ENCODE measurements at places on chromosomes 12 and 14.
A peak's percentile ranks its signal among the peaks of the same experiment; 100 is the strongest.

DNA sequence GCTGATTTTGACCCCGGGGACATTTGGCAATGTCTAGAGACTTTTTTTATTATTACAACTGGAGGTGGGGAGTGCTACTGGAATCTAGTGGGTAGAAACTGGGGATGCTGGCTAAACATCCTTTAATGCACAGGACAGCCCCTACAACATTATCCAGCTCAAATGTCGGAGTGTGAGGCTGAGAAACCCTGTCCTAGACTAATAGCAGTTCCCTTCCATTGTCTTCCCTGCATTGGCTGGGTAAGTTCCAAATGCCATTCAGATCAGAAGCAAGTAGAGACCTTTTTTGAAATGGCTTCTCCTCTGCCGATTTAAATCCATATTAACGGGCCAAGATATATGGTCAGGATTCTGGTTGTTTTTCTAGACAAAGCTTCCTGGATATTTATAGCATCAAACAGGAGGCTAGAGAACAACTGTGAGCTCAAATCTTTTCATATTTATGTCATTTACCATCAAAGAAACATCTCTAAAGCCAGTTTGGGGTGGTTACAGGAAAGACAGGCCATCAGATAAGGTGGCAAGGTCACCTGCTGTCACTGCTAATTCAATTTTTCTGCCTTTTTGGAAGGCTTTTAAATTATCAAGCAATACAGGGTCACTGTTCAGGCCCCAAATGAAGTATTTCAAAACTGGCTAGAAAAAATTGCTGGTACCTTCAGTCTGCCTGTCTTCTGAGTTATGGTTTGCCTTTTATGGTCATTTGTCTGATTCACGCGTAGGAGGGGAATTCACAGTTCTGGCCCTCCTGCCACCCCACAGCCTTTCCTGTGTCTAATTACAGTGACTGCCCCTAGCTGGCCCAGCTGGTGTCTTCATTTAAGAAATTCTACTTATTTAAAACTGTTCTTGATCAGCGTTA, 20.1 kb upstream of the AKAP5 start:
- no peak for DNase-seq

DNA sequence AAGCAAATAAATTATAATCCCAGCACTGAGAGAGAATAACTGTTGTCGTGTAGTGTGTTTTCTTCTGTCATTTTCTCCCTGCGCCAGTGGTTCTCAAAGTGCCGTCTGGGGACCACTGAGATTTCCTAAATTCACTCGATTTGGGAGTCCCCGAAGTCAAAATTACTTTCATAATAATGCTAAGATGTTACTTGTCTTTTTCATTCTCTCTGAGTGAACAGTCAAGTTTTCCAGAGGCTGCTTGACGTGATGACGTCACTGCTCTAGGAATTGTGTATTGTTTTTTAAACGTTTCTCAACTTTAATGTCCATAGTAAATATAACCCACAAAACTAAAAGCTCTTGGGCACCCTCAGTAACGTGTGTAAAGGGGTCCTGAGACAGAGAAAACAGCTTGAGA, 796 bp upstream of the POP5 start:
- no peak for DNase-seq

DNA sequence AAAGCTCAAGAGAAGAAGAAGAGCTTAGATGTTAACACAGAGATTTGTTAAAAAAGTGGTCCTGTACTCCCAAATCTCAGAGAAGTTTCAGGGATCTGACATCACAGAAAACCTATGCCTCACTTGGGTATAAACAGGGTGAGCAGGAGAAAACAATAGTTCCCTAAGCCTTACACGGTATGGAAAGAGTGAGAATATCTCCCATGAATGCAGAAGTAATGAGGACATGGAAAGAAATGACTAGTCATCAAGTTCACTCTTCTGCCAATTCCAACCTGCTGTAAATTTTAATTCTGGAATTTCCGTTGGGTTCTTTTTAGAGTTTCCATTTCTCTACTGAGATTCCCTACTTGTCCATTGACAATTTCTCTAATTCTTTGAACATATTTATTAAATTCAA, 6.2 kb upstream of the PTGER2 start:
- DNase-seq: peak; percentile 58

DNA sequence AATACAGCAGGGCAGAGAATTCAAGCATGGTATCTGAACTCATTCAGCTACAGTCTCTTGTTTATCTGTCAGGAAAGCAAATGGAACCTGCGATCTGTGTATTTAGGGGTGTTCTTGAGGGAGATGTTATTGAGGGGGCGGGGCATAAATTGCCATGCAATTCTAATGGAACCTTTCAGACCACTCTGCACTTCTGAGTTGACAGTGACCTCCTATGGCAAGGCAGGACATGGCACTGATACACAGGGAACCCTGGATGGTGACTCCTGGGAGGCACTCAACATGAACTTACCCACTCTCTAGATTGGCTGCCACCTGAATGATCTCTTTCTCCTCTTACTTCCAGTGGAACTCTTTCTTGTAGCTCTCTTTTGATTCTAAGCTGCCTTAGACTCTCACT, 787.3 kb downstream of the VRK1 start:
- no peak for DNase-seq

GRCh38 chr14:94346841-94347240, 23.7 kb upstream of the SERPINA6 start:
- DNase-seq: no peak

- no peak for DNase-seq
These were observed 9.2 kb downstream of the DUSP6 start for GRCh38 chr12:89343127-89343526.

- no peak for DNase-seq
These were observed 1001.9 kb downstream of the DIO2 start for GRCh38 chr14:79209418-79209817.

DNA sequence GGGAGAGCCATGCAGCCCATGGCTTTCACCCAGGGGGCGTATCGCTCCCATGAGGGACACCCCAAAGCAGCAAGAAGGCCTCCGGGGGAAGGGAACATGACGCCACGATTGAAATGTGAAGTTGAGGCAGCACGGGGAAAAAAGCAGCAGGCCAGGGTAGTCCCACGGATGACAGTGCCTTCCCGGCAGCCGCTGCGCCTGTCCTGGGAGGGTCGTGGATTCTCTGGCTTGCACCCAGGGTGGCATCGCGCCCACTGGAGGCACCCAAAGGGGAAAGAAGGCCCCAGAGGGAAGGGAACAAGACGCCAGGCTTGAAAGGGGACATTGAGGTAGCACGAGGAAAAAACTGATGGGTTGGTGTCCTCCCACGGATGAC, 161.6 kb upstream of the ALG10B start:
- DNase-seq: no peak

GRCh38 chr12:2282318-2282717, 229.5 kb downstream of the CACNA1C start:
- no peak for DNase-seq

DNA sequence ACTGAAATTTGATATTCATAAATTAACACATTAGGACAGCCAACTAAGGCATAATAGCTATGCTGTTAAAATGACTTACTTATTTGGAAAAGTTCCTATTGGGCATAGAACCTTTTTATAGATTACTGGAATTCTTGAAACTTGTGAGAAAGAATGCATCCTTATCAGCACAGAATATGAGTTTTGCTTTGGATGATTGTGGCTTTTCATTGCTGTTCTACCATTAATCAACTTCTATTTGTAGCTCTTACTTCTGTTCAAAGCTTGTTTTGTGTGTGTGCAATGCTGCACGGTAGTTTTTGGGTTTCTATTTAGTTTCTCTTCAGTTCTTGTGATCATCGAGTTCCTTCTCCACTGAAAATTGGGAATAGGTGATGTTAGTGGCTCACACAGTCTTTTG, 152.4 kb upstream of the PELI2 start:
- DNase-seq: no peak

DNA sequence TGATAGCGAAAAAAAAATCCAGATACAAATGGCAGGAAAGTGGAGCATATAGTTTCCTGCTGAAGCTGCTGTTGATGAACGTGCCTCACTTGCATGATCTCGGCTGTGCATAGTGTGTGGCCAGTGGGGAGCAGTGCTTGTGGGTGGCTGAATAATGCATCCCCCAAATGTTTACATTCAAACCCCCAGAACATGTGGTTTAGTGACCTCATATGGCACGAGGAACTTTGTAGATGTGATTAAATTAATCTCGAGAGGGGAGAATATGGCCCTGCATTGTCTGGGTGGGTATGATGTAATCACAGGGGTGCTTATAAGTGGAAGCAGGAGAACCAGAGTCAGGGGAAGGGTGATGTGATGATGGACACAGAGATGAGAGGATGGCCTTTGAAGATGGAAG, 425.0 kb downstream of the TMEM121 start:
- DNase-seq: no peak

- DNase-seq: no peak
These were observed 18.2 kb downstream of the MSI1 start for GRCh38 chr12:120350576-120351350.

GRCh38 chr12:69095765-69096477, 143.4 kb upstream of the CPSF6 start:
- DNase-seq: no peak

GRCh38 chr14:33118668-33119067, 180.0 kb downstream of the NPAS3 start:
- no peak for DNase-seq

DNA sequence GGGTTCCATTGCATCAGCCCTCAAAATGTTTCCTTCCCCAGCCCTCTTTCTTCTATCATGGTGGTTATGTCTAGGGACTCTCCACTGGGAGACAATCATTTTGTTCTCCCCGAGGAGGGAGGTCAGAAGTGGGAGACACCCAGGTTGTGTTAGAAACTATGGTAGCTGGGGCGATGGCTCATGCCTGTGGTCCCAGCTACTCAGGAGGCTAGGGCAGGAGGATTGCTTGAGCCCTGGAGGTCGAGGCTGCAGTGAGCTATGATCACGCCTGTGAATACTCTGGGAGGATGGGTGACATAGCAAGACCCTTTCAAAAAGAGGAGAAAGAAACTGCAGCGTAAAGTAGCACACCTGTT, 13.0 kb upstream of the LRRC23 start:
- DNase-seq: no peak

GRCh38 chr14:100428727-100429126, 105.6 kb downstream of the SLC25A47 start:
- DNase-seq: peak; percentile 50

DNA sequence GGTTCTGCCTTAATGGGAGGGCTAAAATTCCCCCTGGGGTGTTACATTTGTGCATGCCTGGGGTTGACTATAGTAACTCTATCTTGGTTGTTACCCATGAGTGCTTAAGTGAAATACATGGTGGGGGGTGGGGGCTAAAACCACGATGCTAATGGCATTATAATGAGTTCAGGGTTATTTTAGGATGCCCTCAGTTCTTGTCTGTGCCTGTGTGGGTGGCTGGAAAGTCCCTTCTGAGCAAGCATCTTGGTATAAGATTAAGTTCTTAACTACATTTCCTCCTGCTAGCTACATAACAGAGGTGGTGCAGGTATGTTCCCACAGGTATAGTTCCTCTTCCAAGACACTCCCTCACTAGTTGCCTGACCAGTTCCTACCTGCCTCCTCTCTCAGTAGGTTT, 822.3 kb downstream of the LRFN5 start:
- no peak for DNase-seq

- DNase-seq: no peak
These were observed 253.1 kb upstream of the BTG1 start for GRCh38 chr12:92398565-92399309.

- DNase-seq: no peak
These were observed 17.0 kb downstream of the TBX3 start for GRCh38 chr12:114666746-114667668.

DNA sequence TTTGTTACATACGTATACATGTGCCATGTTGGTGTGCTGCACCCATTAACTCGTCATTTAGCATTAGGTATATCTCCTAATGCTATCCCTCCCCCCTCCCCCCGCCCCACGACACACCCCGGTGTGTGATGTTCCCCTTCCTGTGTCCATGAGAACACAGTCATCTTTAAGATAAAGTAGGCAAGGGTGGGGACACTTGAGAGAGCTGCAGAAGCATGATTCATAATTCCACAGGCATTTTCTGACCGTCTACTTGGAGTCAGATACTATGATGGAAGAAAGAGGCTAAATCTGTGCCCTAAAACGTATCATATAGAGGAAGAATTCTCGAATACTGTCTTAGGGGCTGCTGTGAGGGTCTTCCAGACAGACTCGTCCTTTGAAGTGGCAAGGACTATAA, 145.9 kb upstream of the VASH1 start:
- DNase-seq: no peak

GRCh38 chr14:103443111-103443510, 57.9 kb downstream of the MARK3 start:
- peak; percentile 11 for DNase-seq

GRCh38 chr12:130754234-130754901, 38.3 kb upstream of the RIMBP2 start:
- DNase-seq: no peak

DNA sequence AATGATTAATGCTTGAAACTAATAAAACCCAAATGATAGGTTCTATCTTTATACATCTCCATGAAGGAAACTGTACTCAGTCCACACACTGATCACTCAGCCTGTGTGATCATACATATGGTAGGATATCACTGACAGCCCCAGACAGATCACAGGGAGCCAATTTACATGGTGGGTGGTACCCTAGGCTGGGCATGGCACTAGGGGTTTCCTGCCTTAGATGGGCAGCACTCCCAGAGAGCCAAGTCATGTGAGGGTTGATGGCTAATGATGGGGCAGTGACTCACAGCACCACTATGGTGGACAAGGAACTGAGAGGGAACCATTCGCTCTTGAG, 89.6 kb upstream of the PTPRR start:
- no peak for DNase-seq

DNA sequence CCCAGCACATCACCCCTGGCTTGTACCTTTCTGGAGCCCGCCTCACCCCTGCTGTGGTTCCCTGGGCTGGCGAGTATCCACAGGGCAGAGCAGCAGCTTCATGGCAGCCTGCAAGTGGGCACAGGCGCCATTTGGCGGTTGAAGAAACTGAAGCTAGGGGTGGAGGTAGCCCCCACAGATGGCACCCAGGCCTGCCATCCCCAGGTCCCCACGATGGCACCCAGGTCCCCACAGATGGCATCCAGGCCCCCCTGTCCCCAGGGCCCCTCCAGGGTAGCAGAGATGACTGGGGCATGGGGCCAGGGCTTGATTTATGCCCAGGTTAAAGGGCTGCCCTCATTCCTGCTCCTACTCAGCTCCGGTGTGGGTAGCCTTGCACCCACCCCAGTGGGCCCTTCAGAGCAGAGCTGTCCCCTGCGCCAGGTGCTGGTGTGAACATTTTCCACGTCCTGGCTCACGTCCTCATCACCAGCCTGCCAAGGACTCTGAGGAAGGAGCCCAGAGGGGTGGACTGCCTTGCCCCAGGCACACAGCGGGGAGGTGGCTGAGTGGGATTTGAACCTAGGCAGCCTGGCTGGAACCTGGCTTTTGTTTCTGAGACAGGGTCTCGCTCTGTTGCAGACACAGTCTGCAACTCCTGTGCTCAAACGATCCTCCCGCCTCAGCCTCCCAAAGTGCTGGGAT, 8.7 kb downstream of the MMP17 start:
- DNase-seq: no peak

- no peak for DNase-seq
These were observed 300.5 kb downstream of the GRIN2B start for GRCh38 chr12:13680916-13681315.

- no peak for DNase-seq
These were observed 398.4 kb downstream of the RPS29 start for GRCh38 chr14:49187799-49188198.
